ENCODE measurements at places on chromosomes 6 and 20.

DNA sequence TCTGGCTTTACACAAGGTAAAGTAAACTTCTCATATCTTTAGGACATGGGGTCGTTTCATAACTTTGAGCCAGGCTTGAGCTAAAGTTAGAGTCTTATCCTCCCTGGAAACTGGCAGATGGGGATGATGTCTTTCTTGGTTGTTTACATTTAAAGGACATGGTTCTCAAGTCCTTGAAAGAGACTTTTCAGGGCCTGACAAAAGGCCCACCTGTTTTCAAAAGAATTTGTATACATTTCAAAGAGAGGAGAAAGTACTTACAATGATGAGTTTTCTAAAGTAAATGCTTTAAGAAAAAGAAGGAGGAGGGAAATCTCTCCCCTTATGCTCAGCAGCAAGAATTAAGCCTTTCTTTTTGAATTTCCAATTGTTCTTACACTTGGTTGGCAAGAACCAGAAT, 45.7 kb upstream of the TINAG start:
- no peak for DNase-seq

DNA sequence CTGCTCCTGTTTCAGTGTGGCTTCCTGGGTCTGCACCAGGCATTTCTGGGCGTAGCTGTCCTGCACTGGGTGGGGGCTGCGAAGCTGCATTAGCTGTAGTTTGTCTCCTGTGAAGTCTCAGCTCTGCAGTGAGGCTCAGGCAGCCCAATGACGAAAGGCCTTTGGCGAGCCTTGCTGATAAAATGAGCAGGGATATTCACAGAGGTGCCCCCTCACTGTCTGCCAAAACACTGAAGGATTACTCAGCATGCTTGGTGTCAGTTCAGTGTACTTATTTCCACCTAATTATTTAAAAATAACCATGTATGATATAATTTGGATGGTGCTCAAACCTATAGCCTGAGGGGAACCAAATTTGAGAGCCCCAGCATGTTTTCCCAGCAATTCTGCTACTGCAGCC, 73.5 kb downstream of the ECT2L start:
- DNase-seq: no peak

DNA sequence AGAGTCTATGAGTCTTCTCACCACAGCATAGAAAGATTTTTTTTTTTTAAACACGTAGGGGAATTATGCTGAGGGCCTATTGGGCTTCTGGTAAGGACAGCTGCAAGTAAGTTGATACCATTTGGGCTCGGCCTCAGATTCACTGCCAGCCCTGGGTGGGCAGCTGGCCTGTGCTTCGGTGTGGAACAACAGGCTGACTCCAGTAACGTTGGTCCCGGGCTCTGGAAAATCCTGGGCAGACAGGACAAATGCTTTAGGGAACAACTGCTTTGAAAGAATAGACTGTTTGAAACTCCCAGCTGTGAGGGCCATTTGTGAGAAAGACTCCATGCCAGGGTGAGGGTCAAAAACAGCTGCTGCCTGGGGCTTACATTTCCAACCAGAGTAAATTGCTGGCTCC, 366.5 kb downstream of the QKI start:
- DNase-seq: no peak

DNA sequence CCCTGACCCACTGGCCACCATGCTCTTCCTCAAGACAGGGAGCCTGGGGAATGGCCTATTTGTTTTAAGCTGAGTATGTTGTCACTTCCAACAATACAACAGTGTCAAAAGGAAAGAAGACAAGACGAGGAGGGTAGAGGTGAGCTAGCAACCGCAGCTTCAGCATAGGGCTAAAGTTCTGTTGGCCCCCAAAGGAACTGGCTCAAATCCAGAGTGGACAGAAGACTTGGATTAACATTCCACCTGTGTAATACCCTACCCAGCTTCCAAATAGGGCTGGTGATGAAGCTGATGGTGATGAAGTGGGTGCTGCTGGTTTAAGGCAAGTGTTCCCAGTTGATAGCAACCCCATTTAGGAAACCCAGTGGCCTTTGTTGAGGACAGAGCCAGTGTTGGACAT, 31.7 kb upstream of the KCNK5 start:
- no peak for DNase-seq

DNA sequence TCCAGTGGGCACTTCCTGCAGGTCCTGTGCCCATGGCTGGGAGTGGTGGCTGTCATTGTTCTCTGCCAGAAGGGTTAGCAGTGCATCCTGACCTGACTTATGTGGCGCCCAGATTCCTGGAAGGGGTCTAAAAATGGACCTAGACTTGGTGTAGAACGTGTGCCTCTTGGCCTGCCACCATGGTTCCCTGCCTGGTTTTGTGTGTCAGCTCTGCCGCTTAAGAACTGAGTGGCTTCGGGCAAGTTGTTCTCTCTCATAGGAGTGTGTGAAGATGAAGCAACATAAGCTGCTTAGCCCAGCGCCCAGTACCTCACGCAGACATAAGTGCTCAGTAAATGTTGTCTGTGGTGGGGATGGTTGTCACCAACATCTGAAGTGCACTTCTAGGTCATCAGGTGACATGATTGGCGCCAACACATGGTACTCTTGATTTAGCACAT, 52.1 kb downstream of the PTPN1 start:
- DNase-seq: no peak

- no peak for DNase-seq
These were observed 106.8 kb upstream of the RIPOR2 start for GRCh38 chr6:25042536-25042935.

DNA sequence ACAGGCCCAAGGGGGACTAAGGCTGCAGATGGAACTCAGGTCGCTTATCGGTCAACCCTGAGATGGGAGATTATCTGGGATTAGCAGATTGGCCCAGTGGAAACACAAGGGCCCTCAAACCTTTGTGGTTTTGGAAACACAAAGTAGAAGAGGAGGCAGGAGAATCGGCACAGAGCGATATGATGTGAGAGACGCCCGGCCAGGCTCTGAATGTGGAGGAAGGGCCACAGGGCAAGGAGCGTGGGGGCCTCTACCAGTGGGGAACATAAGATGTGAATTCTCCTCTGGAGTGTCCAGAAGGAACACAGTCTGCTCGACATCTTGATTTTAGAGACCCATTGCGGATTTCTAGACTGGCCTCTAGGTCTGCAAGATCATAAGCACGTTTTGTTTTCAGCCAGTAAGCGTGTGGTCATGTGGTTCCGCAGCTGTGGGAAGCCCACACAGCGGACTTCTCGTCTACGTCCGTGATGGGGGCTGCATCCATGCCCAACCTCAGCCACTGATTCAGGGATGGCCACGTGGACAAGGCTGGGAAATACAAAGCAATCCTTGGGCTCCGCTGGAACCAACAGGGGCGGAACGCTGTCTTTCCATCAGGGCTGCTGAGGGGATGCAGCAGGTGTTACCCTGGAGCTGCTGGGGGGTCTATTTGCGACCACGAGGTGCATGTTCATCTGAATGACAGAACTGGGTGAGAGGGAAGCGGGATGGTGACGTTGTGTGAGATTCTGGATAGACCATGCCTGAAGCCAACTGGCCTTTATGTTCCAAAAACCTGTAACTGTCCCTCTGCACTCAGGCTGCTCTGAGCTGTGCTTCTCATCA, 127.6 kb upstream of the PMEPA1 start:
- DNase-seq: no peak

DNA sequence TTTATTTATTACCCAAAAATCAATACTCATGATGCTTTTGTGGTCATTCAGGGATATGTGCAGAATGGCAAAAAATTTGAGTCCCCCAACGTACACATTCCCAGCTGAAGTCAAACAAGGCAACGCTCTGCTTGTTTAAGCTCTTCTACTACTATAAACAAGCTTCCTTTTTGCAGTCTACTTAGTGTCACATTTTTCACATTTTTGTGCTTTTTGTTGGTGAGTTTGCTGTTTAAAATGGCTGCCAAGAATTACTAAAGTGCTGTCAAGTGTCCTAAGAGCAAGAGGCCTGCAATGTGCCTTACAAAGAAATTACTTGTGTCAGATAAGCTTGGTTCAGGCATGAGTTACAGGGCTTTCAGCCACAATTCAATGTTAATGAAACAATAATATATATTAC, 2.1 kb downstream of the WFDC8 start:
- no peak for DNase-seq

- DNase-seq: no peak
These were observed 2.7 kb downstream of the GUCA1A start for GRCh38 chr6:42175860-42176259.

DNA sequence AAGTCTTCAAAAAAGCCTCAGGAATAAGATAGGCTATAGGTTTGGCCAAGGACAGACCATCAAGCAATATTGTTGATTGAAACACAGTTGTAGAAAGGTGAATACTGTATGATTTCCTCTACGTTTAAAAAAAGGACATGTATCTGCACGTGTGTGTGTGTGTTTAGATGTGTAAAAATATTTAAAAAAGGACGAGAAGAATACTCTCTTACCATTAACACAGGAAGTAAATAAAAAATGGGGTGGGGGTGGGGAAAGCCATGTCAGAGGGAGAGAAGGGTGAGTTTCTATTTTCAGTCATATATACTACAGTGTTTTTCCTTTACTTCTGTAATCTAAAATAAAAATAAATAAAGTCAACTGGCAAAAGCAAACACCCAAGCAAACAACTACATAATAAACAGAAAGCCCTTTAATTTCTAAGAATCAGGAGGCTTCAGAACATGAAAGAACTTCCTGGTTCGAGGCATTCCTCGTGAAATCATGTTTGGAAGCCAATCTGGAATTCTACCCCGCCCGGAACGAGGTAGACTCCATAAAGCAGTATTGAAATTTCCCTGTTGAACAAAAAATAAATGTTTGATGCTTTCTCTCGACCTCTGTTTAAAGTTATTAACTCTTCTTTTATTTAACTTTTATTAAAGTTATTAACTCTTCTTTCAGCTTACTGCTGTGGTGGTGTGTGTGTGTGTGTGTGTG, 158.1 kb upstream of the ZNF217 start:
- DNase-seq: no peak

- no peak for DNase-seq
These were observed 108.9 kb upstream of the KCNG1 start for GRCh38 chr20:51131811-51132210.

DNA sequence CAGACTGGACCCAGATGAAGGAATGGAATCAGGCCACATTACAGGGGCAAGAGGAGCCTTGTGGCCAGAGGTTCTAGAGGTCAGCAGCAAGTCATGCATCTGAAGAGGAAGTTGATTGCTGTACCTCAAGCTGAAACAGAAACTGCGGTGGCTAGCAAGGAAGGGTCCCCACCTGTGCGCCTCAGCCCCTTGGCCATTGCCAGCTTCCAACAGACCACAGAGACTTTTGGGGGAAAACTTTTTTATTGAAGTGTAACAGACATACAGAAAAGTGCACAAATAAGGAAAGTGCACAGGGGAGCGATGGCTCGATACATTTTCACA, 26.8 kb upstream of the SLC9A8 start:
- DNase-seq: peak; percentile 66

Data from inflammatory macrophage (primary cell).